Left renal cortex interstitium (tissue), 4 donors: ENCODE measurements at places on chromosomes 2 and 18. TPM values are rescaled to one million over a fixed set of nuclear protein-coding genes. Genes with fewer than 3 reads are reported as not detected.

Gene BMP10
- polyA plus RNA-seq, result not detected

Gene DNAH6
- polyA plus RNA-seq, result 2.2 TPM

- no peak for DNase-seq
Measured at GRCh38 chr2:3272761-3273160, 104.9 kb downstream of the EIPR1 start.

- peak; percentile 8 for DNase-seq
Measured at GRCh38 chr2:219171231-219171651, 1.4 kb upstream of the SLC23A3 start.

GRCh38 chr2:241001413-241002274 is 3.2 kb downstream of the SNED1 start:
- no peak for DNase-seq
